ENCODE measurements at places on chromosomes 3 and 15. TPM values are rescaled to one million over a fixed set of nuclear protein-coding genes. Genes with fewer than 3 reads are reported as not detected.

Gene ZNF620
- 3.3 TPM for total RNA-seq

GRCh38 chr3:170690661-170690981 is 104.7 kb upstream of the SLC7A14 start:
- no peak for DNase-seq

- DNase-seq: peak; percentile 84
These were observed 227.3 kb downstream of the ITPR1 start for GRCh38 chr3:4720316-4721075.

- no peak for DNase-seq
These were observed 753 bp upstream of the FES start for GRCh38 chr15:90883526-90883975.

GRCh38 chr3:30440880-30441279 is 165.5 kb upstream of the TGFBR2 start:
- DNase-seq: no peak

DNA sequence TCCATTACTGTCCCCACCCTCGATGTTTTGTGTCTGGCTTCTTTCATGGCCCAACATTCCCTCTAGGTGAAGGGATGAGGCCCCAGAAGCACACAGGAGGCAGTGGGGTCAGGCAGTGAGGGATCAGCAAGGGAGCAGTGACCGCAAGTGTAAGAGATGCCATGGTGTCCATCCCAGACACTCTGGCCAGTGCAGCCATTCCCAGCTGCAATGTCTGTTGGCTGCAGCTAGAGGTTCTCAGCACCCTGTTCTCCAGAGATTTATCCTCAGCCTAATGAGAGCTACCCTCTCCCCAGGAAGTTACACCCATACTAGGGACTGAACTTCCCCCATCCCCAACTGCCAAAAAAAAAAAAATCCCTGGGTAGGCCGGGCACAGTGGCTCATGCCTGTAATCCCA is 40.2 kb downstream of the TRANK1 start:
- DNase-seq: peak; percentile 22

DNA sequence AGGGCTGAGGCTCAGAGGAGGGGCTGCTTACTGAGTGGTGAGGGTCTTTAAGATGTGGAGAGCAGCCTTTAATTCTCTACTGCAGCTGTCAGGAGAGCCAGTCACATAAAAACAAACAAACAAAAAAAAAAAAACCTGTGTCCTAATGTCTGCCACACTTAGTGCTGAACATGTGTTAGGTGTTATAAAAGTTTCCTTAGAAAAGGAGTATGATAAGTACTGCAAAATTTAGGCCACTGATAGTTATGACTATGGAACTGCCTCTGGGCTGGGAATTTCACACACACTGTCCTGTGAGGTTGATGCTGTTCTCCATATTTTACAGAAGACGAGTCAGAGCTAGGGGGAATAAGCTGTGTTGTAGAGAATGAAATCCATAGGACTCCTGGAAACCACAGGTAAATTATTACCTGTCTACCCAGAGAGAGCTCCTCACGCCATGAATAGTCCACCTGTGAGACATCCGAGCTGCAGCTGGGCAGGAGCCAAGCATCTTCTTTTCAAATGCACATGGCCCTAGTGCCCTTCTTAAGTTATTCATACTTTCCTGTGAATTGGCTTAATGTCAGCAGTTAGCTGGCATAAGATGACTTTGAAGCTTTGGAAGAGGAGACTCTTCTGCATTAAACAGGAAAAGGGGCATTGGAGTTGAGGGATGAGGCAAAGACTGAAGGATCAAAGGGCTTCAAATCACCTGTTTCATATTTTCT is 34.5 kb upstream of the SKOR1 start:
- DNase-seq: no peak

DNA sequence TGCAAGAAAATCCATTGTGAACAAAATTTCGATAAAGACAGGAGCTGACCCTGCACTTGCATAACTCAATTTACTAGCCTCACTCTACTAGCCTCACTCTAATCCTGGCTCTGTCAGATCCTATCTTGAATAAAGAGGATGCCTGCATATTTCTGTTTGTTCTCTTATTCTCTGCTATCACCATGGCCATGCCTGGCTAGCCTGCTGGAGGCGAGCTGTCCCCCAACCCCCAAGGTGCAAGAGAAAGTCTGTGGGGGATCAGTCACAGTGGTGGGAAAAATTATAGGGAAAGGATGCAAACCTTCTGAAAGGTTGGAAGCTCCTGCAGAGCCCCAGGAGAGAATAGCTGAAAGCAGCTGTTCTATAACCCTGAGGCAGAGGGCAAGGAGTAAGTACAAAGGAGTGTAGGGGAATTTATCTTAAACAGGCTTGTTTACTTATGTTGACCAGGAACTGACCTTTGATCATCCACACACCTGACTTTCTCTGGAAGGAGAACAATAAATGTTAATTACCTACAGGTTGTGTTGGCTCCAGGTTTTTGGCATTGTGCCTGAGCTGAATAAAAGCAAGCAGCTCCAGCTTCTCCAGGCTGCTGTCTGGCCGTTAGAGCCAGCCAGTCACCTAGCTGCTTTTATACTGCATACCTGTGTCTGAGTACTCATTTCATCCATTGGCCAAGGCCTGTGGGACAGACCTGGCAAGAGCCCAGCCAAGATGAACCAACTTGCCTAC is 137.7 kb upstream of the RASGRP1 start:
- DNase-seq: no peak

Gene B3GALNT1
- total RNA-seq: 57.9 TPM

DNA sequence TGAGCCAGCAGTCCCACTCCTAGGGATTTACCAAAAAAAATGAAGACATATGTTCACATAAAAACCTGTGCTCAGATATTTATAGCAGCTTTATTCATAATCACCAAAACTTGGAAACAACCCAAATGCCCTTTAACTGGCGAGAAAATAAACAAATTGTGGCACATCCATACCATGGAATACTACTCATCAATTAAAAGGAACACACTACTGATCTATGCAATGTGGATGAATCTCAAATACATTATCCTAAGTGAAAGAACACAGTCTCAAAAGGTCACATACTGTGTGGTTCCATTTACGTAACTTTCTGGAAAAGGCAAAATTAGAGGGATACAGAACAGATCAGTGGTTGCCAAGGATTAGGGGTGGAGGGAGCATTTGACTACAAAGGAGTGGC is 394.5 kb downstream of the SHQ1 start:
- DNase-seq: no peak

DNA sequence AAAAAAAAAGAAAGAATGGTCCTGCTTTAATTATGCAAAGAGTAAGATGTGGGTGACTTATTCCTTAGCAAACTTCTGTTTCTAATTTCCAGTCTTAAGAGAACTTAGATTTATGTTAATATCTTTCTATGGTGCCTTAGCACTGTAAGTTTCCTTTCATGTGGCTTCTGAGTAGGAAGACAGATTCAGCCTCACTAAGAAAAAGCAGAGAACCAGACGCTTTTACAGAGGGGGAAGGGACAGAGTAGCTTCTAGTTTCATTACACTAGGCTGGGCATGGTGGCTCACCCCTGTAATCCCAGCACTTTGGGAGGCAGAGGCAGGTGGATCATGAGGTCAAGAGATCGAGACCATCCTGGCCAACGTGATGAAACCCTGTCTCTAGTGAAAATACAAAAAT is 95.0 kb downstream of the DHX30 start:
- no peak for DNase-seq

GRCh38 chr15:34358367-34358766 is 8.6 kb downstream of the LPCAT4 start:
- DNase-seq: no peak

DNA sequence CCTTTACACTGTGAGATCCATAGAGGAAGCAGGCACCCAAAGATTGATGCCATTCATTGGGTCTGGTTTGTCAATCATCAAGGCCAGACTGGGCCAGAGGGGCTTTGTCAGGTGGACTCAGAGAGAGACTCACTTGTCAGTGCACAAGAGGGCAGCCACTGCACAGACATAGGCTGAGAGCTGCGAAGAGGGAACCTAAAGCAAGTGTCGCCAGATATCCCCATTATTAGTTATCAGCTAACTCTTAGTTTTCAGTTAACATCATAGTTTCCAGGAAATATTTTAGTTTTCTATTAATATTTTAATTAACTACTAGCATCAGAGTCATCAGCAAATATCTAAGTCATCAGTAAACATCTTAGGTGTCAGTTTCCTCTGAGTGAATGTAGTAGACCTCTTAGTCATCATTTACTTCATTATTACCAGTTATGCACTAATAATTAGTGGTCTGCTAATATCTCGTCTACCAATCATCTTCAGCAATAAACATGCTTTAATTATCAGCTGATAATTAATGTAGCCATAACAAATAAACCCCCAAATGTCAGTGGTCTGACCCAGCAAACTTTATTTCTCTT is 41.7 kb upstream of the LIMD1 start:
- no peak for DNase-seq

DNA sequence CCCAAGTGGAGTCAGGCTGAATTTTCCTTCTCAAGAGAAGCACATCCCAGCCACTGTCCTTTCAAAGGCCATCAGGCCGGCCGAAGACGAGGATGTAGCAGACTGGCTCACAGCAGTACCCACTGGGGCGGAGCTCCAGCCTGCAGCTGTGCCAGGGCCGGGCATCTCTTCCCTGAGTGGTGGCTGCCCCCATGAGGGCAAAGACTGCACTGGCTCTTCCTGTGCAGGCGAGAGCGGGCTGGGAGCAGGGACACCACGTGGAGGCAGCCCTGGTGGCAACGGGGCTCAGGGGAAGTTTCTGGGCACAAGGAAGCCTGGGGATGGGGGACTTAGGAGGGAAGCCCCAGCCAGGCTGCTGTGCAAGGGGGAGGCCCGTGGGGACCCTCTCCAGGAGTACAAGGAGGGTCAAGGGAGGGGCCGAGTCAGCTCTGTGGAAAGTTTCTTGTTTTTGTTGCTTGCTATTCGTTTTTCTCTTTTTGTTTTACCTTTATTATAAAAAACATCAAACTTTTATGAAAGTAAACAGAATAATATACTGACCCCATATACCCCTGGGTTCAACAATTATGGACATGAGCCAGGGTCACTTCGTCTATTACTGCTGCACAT is 66.1 kb downstream of the RPN1 start:
- DNase-seq: peak; percentile 87

Gene OXTR
- 0.47 TPM for total RNA-seq

- DNase-seq: no peak
These were observed 1.9 kb downstream of the NFKBIZ start for GRCh38 chr3:101851072-101851770.

Gene TAMM41
- total RNA-seq: 10.4 TPM

Gene FBXW12
- not detected for total RNA-seq

GRCh38 chr3:157166561-157166960 is 6.6 kb upstream of the CCNL1 start:
- no peak for DNase-seq

- DNase-seq: no peak
These were observed 6.1 kb upstream of the PLSCR4 start for GRCh38 chr3:146256851-146257486.

DNA sequence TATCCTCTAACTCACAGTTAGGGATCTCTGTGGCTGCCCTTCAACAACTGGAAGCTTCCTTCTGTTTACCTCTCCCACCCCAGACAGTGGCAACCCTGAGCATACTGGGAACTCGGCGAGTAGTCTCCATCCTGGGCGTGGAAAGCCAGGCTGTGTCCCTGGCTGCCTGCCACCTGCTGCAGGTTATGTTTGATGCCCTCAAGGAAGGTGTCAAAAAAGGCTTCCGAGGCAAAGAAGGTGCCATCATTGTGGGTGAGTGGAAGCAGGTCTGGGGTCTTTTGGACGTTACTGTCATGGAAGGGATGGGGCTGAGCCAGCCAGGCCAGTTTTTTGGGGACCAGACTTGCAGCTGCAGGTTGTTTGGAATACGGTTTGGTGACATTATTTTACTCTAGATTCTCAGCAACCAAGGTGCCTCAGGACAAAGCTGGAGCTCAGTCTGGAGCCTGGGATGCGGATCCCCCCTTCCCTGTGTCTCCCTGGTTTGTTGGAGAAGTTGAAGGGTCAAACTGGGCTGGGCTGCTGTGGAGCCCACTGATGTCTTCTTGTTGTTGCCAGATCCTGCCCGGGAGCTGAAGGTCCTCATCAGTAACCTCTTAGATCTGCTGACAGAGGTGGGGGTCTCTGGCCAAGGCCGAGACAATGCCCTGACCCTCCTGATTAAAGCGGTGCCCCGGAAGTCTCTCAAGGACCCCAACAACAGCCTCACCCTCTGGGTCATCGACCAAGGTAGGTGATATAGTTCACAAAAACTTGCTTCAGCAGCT is 7.5 kb downstream of the UNC45A start:
- DNase-seq: peak; percentile 20

Gene COLQ
- 23.8 TPM for total RNA-seq

DNA sequence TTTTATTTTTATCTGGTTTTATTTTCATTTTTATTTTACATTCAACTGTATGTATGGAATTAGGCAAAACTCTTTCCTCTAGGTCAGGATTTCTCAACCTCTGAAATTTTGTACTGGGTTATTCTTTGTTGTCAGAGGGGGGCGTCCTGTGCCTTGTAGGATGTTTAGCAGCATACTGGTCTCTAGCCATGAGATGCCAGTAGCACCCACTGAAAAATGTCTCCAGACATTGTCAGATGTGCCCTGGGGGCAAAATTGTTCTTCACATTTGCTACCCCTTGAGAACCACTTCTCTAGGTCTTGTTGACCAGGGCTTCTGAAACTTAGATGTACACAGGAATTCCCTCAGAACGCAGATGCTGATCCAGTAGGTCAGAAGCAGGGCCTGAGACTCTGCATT is 5.4 kb downstream of the CHRNA5 start:
- DNase-seq: no peak

- DNase-seq: no peak
These were observed 20.3 kb upstream of the PLSCR4 start for GRCh38 chr3:146271180-146271579.

DNA sequence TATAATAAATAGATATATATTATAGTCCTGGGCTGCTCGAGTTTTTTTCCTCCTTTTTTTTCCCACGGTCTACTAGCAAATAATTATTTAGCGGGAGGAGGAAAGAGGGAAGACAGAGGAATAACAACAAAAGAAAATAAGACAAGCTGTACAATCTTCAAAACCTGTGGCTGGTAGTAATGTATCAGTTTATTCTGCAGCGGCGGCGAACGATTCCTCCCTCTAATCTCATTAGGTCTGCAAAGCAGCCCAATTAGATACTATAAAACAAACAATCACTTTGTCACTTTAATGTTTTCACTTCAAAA is 390 bp upstream of the TLE3 start:
- no peak for DNase-seq

Gene SSUH2
- total RNA-seq: 0.91 TPM

DNA sequence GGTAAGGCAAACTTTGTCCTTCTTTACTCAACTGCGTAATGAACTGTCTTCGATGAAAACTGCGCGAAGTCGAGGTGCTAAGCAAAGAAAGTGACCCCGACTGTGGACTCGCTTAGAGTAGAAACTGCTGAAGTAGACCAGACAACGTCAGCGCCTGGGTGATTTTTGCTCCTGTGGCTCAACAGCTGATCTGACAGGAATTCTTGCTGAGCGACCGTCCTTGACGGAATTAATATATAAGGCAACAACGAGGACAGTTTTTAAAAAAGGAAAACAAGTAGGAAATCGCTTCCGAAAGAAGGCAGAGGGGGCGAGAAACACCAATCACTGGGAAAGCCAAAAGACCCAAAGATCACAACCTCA is 541 bp downstream of the RPS27L start:
- peak; percentile 47 for DNase-seq

GRCh38 chr3:8529181-8529637 is 27.6 kb downstream of the LMCD1 start:
- no peak for DNase-seq

Data from left cardiac atrium (tissue), 4 donors.